ENCODE measurements at places on chromosomes 16 and 17. TPM values are rescaled to one million over a fixed set of nuclear protein-coding genes. Genes with fewer than 3 reads are reported as not detected.

- DNase-seq: no peak
Measured at GRCh38 chr16:56743840-56744239, 13.9 kb downstream of the NUP93 start.

DNA sequence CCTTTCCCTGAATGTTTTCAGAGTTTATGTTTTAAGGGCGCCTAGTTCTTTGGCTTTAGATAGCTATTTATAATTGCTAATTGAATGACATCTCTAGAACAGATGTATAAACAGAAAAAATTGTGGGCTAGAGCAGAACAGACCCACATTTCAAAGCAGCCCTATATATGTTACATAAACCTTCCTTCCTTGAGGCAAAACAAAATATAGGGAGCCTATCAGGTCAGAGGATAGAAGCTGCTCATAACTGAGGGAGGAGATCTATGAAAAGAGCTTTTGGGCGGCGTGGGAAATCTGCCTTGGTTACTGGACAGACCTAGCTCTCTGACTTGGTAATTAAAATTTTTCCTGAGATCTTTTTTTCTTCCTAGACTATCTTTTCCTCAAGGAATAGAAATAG lies 68.4 kb downstream of the SPAG9 start:
- DNase-seq: no peak

DNA sequence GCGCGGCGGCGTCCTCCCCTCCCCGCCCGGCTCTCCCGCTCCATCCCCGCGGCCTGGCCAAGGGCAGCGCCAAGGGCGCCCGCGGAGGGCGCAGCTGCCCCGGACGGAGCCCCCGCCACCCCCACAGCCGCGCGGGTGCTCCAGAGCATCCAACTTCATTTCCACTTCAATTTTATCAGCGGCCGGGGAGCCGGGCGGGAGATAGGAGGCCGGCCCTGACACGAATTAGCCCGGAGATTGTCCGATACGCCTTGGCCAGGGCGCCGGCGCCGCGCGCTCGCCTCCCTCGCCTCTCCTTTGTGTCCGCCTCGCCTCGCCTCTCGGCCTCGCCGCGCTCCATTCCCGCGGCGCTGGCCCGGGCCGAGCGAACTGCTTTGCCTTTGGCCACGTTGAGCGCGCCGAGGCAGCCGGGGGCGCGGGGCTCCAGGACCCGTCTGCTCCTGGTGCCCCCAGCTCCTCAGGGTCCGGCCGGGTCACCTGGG lies 129.1 kb upstream of the LHX1 start:
- DNase-seq: no peak

- DNase-seq: no peak
Measured at GRCh38 chr16:77969861-77970260, 52.5 kb upstream of the CLEC3A start.

DNA sequence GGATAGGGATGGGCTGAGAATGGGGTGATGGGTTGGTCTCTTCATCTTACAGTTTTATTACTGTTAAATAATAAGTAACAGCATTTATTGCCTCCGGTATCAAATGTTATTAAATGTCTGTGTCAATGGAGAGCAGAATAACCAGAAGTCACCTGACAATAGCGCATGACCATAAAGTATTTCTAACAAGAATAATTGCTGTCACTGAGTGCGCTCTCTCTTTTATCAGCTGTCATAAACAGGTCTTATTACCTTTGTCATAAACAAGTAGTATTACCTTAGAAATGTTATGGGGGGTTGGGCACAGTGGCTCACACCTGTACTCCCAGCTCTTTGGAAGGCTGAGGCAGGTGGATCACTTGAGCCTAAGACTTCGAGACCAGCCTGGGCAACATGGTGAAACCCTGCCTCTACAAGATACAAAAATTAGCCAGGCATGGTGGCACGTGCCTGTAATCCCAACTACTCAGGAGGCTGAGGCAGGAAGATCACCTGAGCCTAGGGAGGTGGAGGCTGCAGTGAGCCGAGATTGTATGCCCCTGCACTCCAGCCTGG lies 120.6 kb downstream of the MAP2K6 start:
- no peak for DNase-seq

GRCh38 chr16:5907544-5907943 lies 809.9 kb upstream of the EEF2KMT start:
- DNase-seq: no peak

GRCh38 chr16:87119168-87119567 lies 198.0 kb downstream of the C16orf95 start:
- DNase-seq: no peak

DNA sequence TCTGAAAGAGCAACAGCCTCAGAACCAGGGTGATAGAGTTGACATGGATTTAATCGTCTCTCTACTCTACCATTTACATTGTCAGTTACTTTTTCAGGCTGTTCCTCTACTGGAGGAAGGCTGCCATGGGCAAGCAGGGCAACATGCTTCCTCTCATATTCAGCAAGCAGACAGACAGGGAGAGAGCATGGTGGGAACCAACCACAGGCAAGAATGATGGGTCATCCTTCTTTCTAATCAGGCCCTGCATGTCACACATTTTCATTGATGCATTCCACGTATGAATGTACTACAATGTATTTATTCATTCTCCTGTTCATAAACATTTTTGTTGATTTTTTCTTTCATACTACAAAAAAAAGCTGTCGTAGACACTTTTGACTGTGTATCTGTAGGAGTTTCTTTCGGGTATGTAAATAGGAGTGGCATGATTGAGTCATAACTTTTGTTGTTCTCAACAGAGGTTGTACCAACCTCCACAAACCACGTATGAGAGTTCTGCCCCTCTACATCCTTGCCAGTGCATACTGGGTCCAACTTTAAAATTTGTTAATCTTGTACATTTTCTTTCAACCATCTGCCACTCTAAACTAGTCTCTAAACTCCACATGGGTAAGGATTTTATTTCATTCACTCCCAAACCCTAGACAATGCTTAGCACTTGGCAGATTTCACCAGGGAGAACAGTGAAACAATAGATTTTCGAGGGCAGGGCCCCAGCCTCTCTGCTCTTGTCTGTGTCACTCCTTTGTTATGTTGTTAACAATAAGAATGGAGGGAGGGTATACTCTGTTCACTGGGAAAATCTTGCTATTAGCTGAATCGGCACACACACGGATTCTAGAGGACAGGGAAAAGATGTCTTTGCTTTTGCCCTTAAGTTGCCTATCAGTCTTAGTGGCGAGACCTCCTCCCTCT lies 58.7 kb downstream of the CMC2 start:
- DNase-seq: no peak

GRCh38 chr17:66250686-66251085 lies 21.5 kb upstream of the APOH start:
- no peak for DNase-seq

DNA sequence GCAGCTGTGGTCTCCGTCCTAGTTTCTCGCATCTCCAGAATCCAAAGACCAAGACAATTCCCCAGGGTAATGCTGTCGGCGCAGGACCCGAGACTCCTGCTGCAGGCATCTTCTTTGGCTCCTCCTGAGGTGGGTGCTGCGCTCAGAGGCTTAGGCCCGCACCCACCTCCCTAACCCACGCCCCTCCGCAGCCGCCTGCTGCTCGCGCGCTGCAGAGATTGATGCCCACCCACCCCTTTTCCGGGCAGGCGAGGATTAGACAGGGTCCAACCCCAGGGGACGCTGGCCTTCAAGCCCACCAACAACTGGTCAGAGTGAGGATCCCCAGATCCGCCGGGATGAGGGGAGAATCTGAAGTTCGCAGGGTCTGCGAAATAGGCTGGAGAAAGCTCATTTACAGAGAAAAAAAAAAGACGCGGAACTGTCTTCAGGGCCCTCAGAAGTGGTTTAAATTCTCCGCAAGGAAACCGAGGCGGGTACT lies 27.9 kb downstream of the SLFN11 start:
- DNase-seq: no peak

DNA sequence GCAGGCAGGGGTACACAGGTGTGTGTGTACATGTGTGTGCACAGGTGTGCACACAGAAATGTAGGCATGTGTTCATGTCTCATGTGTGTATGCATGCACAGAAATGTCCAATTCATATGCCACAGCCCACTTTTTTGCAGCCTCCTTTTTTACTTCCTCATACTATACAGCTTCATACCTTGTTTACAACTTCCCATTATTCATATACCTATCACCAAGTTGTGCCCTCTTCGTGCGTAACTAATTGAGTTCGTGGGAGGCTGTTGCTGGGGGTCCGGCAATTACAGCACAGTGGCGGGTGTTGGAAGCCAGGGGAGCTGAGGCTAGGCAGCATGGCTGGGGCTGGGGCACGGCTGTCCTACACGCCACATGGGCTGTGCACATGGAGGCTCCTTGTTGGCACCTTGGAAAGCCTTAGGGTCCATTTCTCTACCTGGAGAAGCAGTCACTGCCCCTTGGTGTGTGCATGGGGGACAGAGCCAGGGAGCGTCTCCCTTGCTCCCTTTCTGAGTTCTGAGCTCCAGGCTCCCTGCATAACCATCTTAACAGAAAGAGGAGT lies 266.7 kb downstream of the ENGASE start:
- DNase-seq: no peak

DNA sequence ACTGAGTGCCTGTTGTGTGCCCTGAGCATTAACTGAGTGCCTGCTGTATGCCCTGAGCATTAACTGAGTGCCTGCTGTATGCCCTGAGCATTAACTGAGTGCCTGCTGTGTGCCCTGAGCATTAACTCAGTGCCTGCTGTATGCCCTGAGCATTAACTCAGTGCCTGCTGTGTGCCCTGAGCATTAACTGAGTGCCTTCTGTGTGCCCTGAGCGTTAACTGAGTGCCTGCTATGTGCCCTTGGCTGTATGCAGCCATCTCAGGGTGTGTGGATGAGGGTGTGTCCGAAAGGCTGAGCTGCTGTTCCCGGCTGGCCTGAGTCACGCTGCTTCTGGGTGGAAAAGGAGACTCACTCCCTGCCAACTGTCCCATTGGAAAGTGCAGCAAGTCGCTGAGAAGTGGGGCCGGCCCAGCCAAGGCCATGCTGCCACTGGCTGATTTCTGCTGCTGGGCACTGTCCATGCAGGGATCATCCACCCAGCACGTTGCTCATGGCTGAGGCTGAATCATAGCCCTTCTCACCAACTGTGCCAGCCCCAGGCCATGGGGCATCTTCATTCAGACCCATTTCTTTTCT lies 113.8 kb downstream of the OR1D5 start:
- DNase-seq: peak; percentile 61

DNA sequence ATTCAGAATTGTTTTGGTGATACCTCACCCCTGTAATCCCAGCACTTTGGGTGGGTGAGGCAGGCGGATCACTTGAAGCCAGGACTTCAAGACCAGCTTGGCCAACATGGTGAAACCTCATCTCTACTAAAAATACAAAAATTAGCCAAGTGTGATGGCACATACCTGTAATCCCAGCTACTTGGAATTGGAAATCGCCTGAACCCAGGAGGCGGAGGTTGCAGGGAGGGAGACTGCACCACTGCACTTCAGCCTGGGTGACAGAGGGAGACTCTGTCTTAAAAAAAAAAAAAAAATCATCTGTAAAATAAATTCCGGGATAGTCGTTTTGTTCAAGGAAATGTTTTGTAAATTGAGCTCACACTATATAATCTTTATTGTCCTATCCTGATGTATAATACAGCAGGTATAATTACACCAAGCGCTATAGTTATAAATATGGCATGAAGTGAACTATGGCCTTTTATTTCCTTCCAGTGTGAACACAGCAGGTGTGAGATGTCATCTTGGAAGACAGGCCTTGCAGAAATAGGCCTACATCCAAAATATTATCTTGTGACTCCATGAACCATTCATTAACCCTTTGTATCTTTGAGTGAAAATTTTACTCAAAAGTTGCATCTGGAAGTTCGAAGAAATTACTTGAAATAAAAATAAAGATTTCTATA lies 25.4 kb downstream of the PLA2G10 start:
- no peak for DNase-seq

- DNase-seq: no peak
Measured at GRCh38 chr16:83588070-83588469, 219.7 kb upstream of the HSBP1 start.

DNA sequence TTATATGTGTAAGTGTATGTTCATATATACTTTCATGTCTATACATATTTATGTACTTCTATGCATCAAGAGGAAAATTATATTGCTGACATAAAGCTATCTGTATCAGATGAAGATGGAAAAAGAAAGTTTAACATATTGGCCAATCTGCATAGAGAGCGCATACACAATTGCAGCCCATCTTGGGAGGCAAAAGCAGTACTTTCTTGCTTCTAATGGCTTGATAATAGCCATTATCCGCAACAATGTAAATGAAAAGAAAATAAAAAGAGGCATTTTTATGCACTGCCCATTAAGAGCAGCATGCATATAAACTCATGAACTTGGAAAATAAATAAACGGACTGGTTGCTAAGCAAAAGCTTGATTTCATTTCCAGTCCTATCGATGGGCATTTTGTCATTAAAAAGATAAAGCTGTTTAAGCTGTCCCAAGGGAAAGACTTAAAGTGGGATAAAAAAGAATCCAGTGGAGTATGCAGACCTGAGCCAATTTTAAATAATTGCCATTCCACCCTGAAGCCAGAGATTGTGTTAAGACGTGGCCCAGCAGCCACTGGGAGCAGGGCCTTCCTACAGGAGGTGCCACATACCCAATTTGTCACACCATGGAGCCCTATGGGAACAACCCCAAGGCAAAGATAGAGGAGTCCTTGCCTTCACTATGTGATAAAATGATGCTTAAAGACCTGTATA lies 183.6 kb upstream of the CDH11 start:
- no peak for DNase-seq

DNA sequence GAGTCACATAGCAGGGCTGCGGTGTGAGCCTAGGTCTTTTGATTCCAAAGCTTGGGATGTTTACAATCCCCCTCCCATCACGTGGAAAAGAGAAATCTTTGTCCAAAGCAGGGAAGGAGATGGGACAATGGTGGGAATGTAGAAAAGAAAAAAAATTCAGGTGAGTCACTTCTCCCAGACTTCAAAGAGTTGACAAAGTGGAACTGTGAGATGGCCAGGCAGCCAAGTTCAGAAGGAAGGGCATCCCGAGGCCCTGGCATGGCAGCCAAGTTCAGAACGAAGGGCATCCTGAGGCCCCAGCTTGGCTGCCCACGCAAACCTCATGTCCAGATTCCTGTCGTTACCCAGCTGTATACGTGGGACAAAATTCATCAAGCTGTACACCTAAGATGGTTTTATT lies 47.5 kb downstream of the FOXL1 start:
- no peak for DNase-seq

The PRSS33 gene
- total RNA-seq: 0.59 TPM

The RAB26 gene
- 92.2 TPM for total RNA-seq

The TBC1D3 gene
- not detected for total RNA-seq

The HEATR9 gene
- not detected for total RNA-seq
